ENCODE measurements at places on chromosomes 4 and X.

- DNase-seq: no peak
Measured at GRCh38 chrX:12681047-12681446, 110.2 kb upstream of the PRPS2 start.

GRCh38 chr4:40992472-40993295 is 221.7 kb downstream of the APBB2 start:
- DNase-seq: no peak

- DNase-seq: no peak
Measured at GRCh38 chr4:3340700-3341083, 47.9 kb downstream of the RGS12 start.

DNA sequence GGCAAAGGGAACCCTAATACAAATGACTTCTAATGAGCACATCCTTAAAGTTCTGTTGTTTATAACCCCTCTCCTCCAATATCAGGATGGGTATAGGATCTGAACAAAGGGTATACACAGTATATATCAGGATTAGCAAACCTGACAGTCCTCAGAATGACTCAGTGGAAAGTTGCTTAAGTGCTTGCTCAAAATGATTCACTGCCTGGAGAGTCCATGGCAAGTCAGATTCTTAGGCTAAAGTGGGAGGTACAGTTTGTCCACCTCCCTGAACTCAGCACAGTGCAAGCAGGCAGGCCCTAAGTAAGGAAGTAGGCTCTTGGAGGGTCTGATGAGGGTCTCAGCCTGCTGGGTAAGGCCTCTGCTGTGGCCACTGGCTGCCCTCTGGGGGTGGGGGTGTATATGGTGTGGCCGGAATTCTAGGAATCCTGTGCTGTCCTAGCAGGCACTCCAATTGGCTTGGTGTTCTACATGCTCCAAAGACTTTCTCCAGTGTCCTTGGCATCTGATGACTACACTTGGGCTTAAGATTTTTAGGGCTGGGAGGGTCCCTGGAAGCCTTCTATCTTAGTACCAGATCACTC is 54.3 kb downstream of the CHRDL1 start:
- DNase-seq: no peak

GRCh38 chr4:102696758-102697157 is 64.0 kb downstream of the MANBA start:
- no peak for DNase-seq

All from stimulated activated CD4-positive, alpha-beta T cell treated with anti-CD3 and anti-CD28 coated beads, Interleukin-12 subunit alpha, Interleukin-12 subunit beta, amount 100 ng/mL, for 24 hours (primary cell).